ENCODE measurements at places on chromosomes 6 and 20.

DNA sequence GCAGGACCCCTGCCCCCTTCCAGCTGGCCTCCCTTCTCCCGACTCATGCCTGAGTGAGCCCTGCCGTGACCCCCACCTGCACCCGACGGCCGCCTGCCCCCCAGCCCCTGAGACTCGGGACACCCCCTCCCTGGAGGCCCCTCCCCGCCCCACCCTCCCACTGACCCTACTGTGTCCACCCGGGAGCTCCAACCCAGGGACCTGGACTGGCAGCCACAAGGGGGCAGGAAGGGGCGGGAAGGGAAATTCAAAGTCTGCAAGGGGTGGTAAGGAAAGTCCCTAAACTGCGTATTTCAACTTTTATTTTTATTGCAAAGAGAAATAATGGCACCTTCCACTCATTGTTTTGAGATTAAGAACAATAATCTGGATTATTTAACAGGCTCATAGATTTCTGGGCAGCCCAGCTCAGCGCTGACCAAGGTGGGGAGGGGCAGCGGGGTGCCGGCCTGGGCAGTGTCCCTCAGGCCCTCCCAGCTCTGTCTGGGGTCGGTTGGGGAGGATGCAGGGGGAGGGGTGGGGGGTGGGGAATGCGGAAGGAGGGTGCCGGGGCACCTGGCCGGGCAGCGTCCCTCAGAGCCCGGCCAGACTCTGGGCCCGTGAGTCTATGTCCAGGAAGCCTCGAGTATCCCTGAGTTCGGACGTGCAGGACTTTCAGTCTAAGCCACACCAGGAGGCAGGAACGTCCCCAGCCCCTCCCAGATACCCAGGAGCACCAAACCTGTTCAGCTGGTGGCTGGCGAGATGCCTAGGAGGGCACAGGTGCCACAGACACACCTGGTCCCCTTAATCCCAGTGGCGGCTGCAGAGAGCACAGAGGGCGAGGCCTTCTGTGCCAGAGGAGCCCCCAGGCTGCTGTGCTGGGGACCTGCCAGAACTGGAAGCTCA is 1.3 kb upstream of the PTK6 start:
- DNase-seq, result peak; percentile 49

- DNase-seq, result no peak
Measured at GRCh38 chr20:62030834-62031434, 34.7 kb downstream of the TAF4 start.

GRCh38 chr6:137291441-137291840 is 72.3 kb upstream of the IFNGR1 start:
- peak; percentile 25 for DNase-seq

- peak; percentile 35 for DNase-seq
Measured at GRCh38 chr6:152723398-152723797, 25.7 kb downstream of the MYCT1 start.

DNA sequence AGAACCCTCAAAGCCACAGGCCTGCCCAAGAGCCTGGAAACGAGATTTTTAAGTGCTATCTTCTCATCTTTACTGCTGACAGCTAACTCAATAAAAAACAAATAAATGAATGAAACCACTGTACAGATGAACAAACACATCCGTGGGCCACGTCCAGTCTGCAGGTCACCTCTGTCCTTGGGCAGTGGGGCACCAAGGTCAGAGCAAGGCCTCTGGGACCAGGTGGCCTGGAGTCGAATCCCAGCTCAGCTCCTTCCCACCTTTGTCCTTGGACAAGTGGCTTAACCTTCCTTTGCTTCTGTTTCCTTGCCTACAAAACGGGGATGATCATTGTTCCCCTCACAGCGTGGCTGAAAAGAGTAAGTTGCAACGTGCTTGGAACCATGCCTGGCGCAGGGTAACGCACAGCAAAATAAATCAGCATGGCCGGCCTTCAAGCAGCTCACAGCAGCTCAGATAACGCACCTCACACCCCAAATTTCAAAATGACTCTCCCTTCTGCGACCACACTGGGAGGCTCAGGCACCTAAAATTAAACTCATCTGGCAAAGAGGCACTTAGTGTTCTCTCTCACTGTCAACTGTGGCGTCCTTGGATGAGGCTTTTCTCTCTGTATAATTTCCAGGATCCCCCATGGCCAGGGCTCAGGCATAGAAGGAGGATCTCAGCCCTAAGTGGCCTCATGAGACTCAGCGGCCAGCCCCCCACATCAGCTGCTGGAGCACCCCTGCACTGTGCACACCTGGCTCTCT is 35.7 kb downstream of the RRBP1 start:
- DNase-seq, result no peak

Data from adipocyte (in vitro differentiated cells).